Kidney tubule cell (primary cell): ENCODE measurements at places on chromosomes 5 and 9.

DNA sequence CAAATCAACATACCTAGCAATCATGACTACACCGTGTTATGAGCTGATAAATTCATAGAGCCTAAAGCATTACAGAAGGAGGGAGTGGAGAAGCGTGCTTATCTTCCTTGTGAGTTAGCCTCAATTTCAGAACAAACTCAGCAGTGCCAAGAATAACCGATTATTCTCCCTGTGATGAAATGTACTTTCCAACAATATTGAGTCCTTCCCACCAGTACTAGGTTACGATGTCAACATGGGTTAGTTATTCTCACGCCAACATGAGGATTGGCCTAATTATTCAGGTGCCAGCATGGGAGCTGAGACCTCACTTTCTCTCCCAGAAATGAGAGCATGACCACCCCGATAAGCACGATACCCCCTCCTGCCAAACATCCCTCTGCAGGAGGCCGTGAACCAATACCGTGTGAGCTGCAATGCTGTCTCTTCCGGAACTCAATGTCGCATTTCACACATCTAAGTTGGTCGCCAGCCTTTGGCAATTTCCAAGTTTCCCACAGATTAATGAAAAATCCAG is 193.7 kb downstream of the ENC1 start:
- no peak for DNase-seq

GRCh38 chr5:109693535-109694400 is 4.0 kb downstream of the MAN2A1 start:
- peak; percentile 21 for DNase-seq

GRCh38 chr5:178312880-178313282 is 80.3 kb upstream of the PHYKPL start:
- no peak for DNase-seq

DNA sequence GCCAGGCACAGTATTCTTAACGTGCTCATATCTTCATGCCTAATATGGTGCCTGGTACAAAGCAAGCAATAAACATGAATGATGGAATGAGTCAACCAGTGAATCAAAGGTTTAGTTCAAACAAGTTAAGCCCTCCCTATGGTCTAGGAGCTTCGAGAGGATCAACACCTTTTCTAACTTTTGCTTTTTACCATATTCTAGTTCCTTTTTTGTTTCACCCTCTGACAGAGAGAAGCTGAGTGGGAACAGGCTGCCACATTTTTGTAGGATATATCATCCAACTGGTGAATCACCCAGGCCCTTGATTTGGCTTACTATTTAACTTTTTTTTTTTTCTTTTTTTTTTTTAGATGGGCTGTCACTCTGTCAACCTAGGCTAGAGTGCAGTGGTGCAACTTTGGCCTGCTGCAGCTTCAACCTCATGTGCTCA is 39.3 kb upstream of the TNC start:
- DNase-seq: peak; percentile 94

DNA sequence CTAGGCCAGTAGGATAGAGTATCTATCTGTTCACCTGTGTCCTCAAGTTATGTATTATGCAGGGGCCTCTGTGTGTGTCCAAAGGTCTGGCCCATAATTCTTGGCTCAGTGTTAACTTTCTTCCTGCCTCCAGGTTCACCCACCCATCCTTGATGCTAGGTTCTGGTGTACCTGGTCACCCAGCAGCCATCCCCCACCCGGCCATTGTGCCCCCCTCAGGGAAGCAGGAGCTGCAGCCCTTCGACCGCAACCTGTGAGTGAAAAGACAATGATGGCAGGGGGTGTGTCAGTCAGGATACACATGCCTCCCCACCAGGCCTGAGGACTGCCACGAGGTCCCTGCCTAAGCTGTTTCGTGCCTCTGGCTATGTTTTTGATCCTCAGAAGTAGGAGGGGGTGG is 27.6 kb downstream of the TCF7 start:
- DNase-seq: no peak
